NCI-H1436 treated with DMSO at 0.1 percent for 48 hours (cell line): ENCODE measurements at places on chromosomes 12 and 14.
A peak's percentile ranks its signal among the peaks of the same experiment; 100 is the strongest.

DNA sequence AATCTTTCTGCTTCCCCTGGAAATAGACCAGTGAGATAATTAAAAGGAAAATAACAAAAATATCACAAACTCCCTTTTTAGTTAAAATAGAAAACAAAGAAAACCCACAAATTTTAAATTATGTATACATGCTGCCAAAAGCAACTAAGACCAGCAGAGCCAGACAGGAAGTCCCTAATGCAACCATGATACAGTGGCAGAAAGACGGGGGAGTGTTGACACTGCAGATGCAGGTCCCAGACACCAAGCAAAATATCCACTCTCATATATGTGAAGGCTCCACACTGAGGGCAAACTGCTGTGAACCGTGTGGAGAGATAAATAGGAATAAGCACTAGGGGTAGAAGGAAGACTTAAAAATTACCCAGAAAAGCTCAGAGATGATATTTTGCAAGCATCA is 401.0 kb downstream of the BTG1 start:
- no peak for DNase-seq

DNA sequence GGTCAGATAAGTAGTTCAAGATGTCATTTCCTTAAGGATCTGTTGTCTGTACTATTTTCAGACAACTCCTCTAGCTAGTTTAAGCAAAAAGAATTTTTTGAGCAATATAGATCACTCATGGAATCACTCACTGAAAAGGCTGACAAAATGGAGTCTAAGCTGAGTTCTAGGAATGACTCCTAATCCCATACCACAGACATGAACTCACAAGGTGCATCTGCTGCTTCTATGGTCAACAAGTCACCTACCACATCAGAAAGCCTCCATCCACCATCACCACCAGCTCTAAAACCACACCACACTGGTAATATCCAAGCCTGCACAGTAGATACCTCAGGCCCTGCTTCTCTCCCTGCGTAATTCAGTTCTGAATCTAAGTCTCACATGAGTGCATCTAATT is 33.0 kb downstream of the PWP1 start:
- no peak for DNase-seq

DNA sequence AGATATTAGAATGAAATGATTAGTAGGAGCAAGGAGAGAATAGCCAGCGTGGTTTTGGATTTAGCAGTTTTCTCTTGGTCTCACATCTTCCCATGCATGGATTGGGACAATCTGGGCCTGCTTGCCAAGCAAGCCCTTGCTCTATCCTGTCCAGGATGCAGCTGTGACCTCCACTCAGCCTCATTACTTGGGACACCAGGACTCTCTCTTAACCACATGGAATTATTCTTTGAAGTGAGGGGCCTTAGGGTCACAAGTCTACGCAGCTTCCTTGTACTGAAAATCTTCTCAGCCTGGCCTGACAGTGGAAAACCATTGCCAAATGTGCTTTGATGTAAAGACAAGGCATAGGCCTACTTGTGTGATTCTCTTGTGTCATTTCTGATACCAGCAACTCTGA is 28.0 kb upstream of the DCN start:
- DNase-seq = no peak

DNA sequence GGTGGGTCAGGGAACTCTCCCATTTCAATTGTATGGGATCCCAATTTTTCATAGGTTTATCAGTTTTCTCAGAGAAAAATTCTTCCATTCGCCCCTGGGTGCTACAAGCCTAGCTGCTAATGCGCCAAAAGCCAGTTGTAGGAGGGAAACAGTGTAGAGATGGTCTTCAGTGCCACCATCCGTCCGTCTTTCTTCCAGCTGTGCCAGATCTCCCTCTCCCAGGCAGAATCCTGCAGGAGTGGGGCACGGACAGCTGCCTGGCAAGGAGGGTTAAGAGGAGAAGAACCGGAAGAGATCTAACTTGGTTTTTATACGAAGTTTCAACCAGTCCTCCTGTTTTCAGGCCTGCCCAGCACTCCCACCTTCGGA is 38.9 kb upstream of the FUT8 start:
- no peak for DNase-seq

DNA sequence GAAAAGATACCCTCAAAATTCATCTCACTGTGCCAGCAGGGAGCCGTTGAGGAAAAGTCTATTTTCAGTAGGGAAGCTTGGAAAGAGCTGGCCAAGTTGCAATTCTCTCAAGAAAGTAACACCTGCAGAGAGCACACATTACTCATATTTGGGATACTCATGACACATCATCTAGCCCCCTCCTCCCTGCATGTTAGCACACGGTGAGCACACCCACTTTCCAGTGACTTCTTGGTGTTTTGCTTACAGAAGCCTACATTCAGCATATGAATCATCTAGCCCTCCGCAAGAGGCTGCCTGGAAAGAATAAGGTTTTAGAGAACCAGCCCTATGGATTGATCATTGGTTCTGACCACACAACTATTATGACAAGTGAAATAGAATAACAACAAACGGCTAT is 124.5 kb downstream of the PTPRO start:
- DNase-seq = no peak

DNA sequence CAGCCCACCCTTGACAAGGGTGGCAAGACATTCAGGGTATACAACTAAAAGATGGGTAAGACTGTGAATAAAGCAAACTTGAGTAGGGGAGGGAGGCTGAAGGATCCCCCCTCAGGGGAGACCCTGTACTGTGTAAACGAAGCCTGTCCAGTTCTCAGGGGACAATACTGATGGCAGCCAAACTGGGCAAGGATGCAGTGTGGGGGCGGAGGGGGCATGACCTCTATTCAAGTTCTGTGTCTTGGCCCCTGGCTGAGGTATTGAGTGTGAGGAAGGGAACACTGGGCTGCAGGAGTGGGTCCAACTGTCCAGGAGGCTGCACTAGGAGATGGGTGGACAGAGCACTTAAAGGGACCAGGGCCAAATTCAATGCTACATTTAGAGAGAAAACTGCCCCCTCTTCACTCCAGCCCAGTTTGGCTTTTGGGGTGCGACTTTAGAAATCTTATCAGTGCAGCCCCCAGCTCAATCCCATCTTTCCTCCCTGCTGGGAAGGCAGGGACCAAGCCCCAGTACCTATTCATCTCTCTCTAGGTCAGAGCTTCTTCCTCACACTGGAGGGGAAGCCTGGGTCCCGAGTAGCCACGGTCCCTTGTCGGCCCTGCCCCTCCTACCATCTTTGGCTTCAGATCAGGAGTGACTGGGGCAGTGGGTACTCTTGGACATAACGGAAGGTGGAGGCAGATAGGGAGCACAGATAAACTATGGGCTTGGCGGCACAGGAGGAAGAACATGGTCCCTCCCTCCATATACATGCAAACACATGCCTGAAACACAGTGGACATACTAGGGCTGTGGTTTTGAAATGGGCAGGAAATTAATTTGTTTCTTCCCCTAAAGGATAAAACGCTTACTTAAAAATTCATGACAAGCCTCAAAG is 11.8 kb downstream of the SLC39A5 start:
- DNase-seq = no peak

GRCh38 chr12:60308366-60308991 is 712.6 kb downstream of the SLC16A7 start:
- no peak for DNase-seq

DNA sequence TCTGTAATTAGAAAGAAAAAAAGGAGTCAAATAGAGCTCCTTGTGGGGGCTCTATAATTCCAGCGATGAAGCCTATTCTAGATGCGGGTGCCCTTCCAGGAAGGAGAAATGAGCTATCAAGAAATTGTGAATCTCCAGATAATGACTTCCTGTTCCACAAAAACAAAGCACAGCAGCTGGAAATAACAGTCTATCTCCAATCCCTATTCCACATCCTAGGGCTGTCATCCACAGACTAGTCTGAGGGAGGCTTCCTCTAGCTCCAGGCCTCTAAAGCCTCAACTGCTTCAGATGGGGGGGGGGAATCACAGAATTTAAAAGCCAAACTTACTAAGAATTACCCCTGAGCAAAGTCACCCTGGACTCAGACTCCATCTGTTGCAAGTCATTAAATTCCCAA is 77.4 kb upstream of the GTF2A1 start:
- no peak for DNase-seq

GRCh38 chr12:58671196-58671595 is 249.1 kb downstream of the LRIG3 start:
- no peak for DNase-seq

DNA sequence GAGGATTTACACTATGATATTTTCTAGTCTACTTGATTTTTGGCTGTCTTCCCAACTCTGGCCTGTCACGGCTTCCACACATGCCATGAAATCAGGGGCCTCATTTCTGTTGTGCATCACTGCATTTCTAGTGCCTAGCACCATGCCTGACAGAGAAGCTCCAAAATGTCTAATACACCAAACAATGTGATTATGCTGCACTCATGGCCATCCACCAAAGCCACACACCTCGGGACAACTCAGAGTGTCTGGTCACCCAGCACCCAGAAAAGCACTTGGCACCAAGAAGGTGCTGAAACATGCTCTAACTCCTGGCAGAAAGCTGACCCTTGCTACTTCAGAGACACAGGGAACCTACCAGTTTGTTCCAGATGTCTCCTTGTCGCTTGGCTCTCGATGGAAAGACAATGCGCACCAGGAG is 11.3 kb downstream of the GCN1 start:
- DNase-seq = no peak

DNA sequence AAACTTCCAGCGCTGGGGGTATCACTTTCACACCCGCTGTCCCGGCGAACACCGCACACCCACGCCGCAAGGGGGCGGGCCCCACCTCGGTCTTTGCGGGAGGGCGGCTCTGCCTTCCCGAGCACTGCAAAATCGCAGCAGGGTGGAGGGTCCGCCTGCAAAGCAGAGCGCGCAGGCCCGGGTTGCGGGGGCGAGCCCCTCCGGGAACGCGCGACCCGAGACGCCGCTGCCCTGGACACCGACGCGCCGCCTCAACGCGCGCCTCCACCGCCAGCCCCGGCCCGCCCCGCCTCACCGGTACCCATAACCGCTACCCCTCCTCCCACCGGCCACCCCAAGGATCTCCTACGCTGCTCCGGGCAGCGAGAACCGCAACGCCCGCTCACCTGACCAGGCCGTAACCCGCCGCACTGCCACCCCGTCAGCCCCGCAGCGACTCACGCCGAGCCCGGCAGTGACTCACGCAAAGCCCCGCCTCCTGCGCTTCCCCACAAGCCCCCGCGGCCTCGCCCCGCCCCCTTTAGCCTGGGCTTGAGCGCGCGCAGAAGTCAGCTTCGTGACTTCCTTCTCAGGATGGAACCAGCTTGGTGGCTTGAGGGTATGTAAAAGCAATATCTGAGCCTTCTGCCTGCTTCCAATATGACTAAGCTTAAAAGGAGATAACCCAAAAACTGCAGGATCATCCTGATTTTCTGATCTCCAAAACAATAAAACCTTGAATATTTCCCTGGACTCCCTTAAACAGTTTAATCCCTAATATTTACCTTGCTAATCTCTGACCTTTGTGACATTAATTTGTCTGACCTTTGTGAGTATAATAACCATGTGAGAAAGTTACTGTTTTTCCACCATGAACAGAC is at the start of gene RPAP3:
RPAP3 (minus strand) TSS at position 465 of the 860 bp plus-strand sequence. CDS start 3,190 bp downstream, outside the sequence.
- DNase-seq = peak; percentile 20

DNA sequence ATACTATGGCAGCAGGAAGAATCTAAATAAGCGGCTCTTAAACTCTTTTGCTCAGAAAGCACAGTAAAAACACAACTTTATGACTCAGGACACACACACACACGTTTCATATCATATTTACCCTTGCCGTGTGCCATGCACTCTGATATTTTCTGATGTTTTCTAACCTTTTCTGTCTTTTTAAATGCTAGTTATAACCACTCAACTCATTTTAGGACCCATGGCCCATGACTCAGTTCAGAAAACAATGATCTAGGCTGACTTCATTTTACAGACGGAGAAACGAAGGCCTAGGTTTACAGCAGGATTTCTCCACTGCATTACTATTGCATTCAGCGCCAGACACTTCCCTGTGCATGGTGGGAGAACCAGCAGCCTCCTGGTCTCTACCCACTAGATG is 9.1 kb downstream of the VWF start:
- DNase-seq = no peak

DNA sequence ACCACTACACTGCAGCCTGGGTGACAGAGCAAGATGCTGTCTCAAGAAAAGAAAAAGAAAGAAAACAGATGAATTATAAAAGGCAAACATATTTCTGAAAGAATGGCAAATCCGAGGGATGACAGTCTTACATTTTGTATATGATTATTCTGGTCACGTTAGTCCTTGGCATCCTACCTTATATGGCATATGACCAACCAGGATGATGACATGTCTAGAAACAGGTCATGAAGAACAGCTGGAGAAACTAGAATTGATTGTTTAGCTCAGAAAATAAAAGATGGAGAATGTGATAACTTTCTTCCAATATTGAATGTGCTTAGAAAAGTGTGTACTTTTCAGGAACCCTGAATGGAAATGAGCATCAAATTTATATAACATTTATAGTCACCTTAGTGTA is 19.2 kb downstream of the SLC2A14 start:
- no peak for DNase-seq

GRCh38 chr12:122306407-122306806 is 40.1 kb upstream of the VPS33A start:
- DNase-seq = no peak

- DNase-seq = no peak
Measured at GRCh38 chr12:25977047-25977446, 18.6 kb downstream of the RASSF8 start.

DNA sequence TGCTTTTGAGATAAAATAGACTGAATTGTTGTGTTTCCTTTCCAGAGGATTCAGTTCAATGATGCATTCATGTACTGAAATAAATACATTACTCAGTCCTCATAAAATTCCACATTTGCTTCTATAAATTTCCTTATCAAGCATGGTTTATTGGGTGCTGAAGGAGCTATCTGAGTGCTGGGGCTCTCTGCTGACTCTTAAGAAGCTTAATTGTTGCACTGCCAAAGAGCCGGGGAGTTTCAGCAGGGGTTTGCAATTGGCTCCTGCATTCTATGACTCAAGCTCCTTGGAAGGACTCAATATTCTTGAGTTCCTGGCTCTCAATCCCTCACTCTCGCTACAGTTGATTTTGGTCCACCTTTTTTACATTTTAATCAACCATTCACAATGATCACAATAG is 69.8 kb upstream of the PYGL start:
- no peak for DNase-seq

DNA sequence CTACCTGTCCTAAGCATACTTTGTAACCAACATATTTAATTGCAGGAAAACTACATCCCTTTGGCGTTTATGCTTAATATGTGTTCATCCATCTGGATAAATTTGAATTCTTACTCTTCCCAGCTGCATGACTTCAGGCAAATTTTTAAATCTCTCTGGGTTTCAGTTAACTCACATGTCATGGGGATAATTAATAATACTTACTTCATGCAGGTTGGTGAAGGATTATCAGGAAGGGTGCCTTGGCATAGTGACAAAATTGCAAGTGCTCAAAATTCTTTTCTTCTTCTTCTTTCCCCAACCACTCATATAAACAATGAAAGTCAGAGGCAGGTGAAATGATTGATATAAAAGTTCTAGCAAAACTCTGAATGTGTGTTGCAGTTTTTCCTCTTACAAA is 15.9 kb downstream of the SYT10 start:
- DNase-seq = no peak

GRCh38 chr12:43789941-43790340 is 16.2 kb downstream of the TWF1 start:
- no peak for DNase-seq
